ENCODE measurements at places on chromosomes 16 and 17. TPM values are rescaled to one million over a fixed set of nuclear protein-coding genes. Genes with fewer than 3 reads are reported as not detected.
A peak's percentile ranks its signal among the peaks of the same experiment; 100 is the strongest.

DNA sequence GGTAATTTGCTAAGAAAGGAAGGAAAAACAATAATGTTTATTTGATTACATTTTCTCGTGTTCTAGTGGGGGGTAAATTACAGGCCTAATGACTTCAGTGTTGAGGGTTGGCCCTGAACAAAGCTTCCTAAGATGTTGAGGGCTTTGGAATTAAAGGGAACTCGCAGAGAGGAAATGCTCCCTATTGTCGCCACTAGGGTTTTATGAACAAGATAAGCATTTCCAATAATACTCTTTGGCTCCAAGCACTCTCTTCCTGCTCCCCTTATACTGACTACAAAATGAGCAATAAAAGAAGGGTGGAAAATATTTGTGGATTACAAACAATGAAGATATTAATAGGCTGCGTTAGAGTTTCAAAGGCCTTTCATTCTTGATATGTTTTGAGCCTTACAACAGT, 363.6 kb downstream of the HS3ST3B1 start:
- no peaks in the 10 kb centered on the region for H3K4me1 ChIP-seq
- H3K27ac ChIP-seq: no peak overlapping the region
- H3K36me3 ChIP-seq: no peaks in the 10 kb centered on the region
- no peak overlapping the region for H3K4me3 ChIP-seq

DNA sequence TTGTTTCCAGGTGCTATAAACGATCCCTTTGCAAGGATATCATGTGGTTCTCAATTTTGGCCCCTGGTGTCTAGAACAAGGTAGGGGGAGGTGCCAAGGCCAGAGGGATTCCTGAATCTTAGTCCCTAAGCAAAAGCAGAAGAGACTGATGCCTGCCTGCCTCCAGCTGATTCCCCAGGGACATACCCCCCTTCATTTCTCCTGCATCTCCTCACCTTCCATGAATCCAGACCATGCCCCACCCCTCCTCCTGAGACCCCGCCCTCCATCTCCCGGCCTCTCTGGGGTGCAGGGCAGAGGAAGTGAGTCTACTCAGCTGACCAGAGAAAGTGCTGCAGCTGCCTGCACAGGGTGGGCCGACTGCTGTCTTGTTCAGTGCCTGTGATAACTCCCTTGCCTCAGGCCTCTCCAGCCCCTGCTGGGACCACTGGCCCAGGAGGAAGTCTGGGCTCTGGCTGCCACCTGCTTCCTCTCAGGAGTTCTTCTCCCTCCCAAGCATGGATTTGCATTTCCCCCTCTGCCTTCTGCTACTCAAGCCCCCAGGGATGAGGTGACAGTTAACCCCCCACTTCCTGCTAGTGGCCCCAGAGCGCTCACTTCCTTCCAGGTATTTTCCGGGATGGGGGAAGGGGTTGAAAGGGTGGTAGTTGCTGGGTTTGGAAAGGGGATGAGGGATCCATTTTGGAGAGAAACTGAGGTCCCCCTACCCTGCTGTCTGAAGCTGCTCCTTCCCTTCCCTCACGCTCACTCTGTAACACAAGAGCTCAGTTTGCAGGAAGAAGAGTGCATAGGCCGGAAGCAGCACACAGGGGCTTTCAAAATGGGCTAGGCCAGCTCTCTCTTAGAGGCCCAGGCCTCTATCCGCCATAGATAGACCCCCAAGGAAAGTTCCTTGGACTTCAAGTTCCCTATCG, 10.5 kb upstream of the TSPOAP1 start:
- DNase-seq: peak; percentile 67
- H3K4me1 ChIP-seq: no peaks in the 10 kb centered on the region
- H3K27ac ChIP-seq: peak overlapping the region; percentile 88
- H3K4me3 ChIP-seq: peak overlapping the region; percentile 17

- H3K36me3 ChIP-seq: peaks cover 11% of the 10 kb centered on the region
- H3K4me1 ChIP-seq: peaks cover 29% of the 10 kb centered on the region
- H3K27ac ChIP-seq: peak overlapping the region; percentile 95
- peak overlapping the region; percentile 77 for H3K4me3 ChIP-seq
- no peaks in the 10 kb centered on the region for H3K27me3 ChIP-seq
These were observed 1.4 kb downstream of the TRAF4 start for GRCh38 chr17:28744972-28745785.

DNA sequence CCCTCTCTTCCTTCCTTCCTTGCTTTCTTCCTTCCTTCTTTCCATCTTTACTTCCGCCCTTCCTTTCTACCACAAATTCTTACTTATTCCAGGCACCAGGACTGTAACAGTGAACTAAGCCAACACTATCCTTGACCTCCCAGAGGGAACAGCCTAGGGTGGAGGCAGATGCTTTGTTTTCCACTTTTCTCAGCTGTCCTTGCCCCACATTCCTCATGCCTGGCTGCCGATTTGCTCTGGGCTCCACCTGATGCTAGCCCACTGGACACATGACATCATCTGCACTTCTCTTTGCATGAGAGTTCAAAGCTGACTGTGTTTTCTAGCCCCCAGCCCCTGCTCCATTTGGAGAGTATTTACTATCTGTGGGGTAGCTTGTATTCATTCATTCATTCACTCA, 283.0 kb downstream of the MAF start:
- no peak overlapping the region for H3K27ac ChIP-seq
- H3K4me1 ChIP-seq: no peaks in the 10 kb centered on the region
- no peaks in the 10 kb centered on the region for H3K27me3 ChIP-seq
- no peak overlapping the region for H3K4me3 ChIP-seq
- no peak for DNase-seq

DNA sequence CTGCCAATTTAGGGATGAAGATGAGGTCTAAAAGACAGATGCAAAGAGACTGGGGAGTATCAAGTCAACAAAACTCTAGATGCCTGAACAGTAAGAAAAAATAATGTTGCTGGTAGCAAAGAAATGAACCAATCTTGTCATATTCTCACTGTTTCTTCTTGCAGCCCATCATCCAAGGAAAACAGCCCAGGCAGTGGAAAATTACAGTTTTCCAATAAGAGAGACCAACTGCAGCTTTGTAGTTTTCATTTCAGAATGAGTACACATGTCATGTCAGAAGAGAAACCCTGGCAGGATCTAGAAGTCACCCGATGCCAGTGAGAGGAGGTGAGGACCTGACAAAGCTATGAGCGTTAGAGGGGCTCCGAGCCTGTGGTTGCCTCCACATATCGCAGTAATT, 500.4 kb upstream of the PSMD7 start:
- no peaks in the 10 kb centered on the region for H3K36me3 ChIP-seq
- H3K4me3 ChIP-seq: no peak overlapping the region
- no peaks in the 10 kb centered on the region for H3K4me1 ChIP-seq
- H3K27ac ChIP-seq: no peak overlapping the region
- no peak for DNase-seq

DNA sequence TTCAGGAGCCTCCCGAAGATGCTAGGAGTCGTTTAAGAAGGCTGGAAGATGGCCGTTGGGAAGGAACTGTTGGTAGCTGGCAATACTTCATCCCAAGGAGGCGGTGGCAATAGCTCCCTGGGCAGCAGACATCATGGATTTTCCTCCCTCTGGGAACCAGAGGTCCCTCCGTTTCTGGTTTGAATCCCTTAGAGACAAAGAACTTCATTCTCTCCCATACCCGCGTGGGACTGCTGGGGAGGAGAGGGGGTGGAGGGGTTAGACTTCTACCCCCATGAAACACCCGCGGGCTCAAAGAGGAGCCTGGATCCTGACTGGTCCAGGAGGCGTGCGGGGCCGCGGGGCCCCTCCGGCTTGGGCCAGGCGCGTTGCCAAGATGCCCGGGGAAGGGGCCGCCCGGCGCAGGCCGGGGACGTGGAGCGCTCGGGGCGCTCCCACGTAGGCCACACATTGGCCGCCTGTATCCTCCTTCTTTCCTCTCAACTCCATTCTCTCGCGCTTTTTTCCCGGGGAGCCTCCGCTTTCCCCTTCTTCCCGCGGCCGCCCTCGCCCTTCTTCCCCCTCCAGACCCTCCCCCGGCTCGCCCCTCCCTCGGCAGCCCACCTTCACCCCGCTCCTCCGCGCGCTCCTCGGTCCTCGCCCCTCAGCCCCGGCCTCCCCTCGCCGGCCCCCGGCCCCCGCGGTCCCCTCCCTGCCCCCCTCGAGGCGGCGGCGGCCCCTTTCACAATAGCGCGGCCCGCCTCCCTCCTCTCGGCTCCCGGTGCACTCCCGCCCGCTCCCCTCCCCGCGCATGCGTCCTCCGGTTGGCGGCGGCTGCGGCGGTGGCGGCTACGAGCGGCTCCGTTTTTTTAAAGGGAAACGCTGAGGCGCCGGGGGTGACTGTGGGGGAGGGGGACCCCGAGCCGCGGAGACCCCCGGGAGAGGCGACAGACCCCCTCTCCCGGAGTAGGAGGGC, at the start of gene MSL1:
MSL1 (plus strand) TSS at position 791 of the 955 bp plus-strand sequence. CDS start 642 bp downstream, outside the sequence.
- peak within 1 kb of the TSS; percentile 100 for H3K4me3 ChIP-seq
- H3K36me3 ChIP-seq: no peaks in the 10 kb centered on the region
- H3K4me1 ChIP-seq: no peaks in the 10 kb centered on the region
- DNase-seq: peak; percentile 90
- H3K27ac ChIP-seq: peak within 1 kb of the TSS; percentile 96

DNA sequence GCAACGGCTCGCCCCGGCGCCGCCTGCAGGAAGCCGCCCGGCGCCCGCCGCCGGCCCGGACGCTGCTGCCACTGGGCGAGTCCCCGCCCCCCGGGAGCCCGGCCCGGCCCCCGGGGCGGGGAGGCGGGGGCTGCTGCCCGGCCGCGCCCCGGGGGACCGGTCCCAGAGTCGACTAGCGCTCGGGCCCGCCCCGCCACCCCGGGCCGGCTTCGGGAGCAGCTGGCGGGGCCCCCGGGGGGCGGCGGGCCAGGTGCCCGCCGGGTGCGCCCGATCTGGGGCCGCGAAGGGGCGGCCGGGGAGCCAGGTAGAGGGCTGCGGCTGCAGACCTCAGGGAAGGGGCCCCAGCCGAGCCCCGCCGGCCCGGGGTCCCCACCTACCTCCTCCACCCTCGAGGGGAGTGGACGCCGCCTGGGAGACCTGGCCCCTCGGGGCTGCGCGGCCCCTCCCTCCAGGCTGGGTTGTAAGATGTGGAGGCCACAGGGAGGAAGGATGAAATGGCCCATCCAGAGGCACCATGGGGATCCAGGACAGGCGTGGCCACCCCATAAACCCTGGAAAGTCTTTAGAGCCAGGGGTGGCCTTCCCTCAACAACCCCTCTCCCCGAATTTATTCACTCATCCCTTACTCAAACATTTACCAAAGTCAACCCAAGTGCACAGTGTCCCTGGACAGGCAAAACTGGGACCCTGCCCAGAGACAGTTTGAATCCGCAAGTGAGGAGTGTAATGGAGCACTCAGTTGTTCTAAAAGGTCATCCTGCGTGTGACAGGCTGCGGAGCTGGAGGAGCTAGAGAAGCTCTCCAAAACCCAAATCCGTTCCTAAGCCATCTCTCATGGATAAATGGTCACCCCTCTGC, at the start of gene CDYL2:
CDYL2 (minus strand) TSS at position 73 of the 858 bp plus-strand sequence. CDS start 425 bp downstream, outside the sequence.
- peak; percentile 49 for DNase-seq
- no peaks in the 10 kb centered on the region for H3K4me1 ChIP-seq
- no peaks in the 10 kb centered on the region for H3K36me3 ChIP-seq
- no peak within 1 kb of the TSS for H3K27ac ChIP-seq

GRCh38 chr17:47692895-47693730, 848 bp upstream of the TBKBP1 start:
- H3K36me3 ChIP-seq: no peaks in the 10 kb centered on the region
- H3K27me3 ChIP-seq: no peaks in the 10 kb centered on the region
- H3K27ac ChIP-seq: peak overlapping the region; percentile 69

DNA sequence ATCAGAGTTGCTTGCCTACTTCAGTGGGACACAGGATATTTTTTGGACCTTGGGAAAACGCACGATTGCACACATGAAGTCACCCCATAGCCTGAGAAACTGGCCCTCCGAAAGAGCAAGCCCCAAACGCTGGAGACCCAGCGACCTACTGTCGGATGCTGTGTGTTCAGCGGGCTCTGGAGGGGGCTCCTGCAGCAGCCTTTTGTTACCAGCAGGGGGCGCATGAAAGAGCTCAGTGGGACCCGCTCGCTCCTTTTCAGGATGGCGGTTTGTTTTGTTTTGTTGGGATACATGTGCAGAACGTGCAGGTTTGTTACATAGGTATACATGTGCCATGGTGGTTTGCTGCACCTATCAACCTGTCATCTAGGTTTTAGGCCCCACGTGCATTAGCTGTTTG, 28.4 kb downstream of the MYH3 start:
- no peaks in the 10 kb centered on the region for H3K4me1 ChIP-seq
- DNase-seq: no peak
- H3K4me3 ChIP-seq: no peak overlapping the region

DNA sequence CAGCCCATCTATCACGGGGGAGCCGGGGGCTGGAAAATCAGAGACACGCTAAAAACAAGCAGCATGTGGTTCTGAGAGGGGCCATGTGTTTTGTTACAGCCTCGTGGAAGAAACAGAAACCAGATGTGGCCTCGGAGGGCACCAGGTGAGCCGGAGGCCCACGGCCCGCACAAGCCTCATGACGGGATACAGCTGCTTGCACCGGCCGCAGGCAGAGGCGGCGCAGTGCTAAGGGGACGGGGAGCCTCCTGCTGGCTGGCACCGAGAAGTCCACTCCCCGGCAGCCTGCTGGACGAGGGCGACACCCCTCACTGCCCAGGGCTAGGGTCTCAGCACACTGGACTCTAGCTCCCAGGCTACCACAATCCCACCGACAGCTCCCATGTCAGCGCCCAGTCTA, 19.2 kb downstream of the NDUFAF8 start:
- peaks cover 30% of the 10 kb centered on the region for H3K36me3 ChIP-seq
- no peaks in the 10 kb centered on the region for H3K27me3 ChIP-seq
- peaks cover 15% of the 10 kb centered on the region for H3K4me1 ChIP-seq

DNA sequence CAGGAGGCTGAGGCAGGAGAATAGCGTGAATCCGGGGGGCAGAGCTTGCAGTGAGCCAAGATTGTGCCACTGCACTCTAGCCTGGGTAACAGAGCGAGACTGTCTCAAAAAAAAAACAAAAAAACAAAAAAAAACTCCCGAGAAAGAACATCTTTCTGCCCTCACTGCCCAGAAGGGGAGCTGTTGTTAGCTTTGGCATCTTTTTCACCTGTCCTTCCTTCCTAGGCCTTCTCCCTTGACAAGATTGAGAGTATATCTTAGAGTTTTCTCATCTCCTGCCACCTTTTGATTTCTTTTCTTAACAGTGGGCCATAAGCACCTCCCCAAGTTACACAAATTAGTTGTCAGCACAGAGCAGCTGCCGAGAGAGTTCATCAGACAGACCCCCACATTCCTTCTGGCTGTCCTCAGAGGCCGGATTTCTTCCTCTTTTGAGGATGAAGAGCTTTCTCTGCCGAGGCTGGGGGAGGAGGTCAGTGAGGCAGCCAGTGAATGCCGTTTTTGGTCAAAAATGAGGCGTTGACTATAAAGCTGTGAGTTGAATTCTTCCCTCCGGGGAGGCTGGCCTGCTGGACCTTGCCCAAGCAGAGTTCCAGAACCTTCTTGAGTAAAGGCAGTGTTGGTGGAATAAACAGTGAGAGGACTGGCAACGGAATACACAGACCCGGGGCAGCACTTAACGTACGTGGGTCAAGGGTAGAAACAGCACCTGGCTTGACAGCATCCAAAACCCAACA, 127.0 kb downstream of the ABCC6 start:
- peak; percentile 34 for DNase-seq
- peak overlapping the region; percentile 9 for H3K27ac ChIP-seq
- H3K36me3 ChIP-seq: no peaks in the 10 kb centered on the region

MYOCD gene
- 20.5 TPM for total RNA-seq

MMP2 gene
- 32.8 TPM for total RNA-seq

PERCC1 gene
- total RNA-seq: 0.27 TPM

TMEM238L gene
- 63.1 TPM for total RNA-seq

VASN gene
- 2.7 TPM for total RNA-seq

CAVIN1 gene
- total RNA-seq: 25.2 TPM

KRT9 gene
- total RNA-seq: not detected

GAS2L2 gene
- not detected for total RNA-seq

PPP1R27 gene
- total RNA-seq: not detected

CRHR1 gene
- not detected for total RNA-seq

C16orf92 gene
- total RNA-seq: not detected

PLEKHG4 gene
- total RNA-seq: 14.7 TPM
